Activated gamma-delta T cell (primary cell): ENCODE measurements at places on chromosomes 2 and 18.

GRCh38 chr2:3104261-3104660 is 273.4 kb downstream of the EIPR1 start:
- DNase-seq, result no peak

DNA sequence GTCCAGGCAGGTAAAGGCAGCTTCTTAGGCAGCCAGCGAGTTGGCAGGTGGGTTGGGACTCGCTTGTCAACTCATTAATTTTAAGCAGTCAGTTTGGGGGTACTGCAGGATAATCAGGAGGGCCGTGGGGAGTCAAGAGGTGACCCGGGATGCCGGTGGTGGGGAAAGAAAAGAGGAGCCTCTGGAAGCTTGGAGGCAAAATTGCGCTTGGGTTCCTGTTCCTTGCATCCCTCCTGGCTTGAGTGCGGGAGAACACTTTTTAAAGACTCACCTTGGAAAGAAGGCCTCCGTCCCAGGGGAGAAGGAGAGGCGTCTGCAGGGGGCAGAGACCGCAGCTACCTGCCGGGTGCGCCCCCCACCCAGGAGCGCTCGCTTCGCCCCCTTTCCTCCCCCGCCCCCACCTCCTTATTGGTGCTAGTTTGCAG is at the start of gene KCNJ3:
Gene KCNJ3 (plus strand): TSS at position 400 of the 425 bp plus-strand sequence. CDS start 81 bp downstream, outside the sequence.
- no peak for DNase-seq

GRCh38 chr2:169395821-169396374 is 33.6 kb upstream of the LRP2 start:
- no peak for DNase-seq

DNA sequence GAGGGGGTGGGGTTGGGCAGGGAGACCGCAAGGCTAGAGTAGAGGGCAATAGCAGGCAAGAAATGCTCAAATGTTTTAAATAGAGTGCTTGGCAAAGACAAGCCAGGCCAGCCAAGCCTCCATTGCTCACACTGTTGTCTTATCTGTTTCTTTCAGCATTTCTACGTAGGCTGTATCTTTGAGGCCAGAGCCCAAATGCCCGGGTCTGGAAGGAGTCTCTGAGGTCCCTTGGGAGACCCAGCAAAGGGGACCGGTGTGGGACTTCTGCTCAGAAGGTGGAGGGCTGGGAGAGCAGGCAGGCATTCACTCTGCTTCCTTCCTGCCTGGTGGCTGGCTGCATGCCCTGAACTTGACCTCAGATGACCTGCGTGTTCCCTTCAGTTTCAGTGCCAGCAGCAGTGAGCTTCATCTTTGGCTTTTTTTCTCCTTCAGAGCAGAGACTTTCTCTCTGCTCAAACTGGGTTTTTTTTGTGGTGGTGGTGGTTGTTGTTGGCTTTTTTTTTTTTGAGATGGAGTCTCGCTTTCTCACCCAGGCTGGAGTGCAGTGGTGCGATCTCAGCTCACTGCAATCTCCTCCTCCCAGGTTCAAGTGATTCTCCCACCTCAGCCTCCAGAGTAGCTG is 13.7 kb upstream of the TET3 start:
- no peak for DNase-seq

DNA sequence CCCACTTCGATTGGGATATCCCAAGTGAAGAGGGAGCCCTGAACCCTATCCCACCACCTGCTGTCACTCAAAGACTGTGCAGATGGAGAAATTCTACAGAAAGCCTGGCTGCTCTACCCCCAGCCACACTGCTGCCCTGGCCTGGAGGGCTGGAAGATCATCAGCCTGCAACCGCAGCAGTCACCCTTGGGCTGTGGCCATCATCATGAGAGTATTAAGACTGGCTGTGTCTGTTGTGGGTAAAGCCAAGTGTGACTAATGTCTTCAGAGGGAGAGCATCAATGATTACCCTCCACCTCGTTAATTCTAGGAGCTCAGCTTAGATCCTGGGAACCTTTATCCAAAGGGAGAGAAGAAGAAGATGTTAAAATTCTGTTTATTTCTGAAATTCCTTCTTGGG is 221.5 kb downstream of the TFCP2L1 start:
- DNase-seq, result no peak

DNA sequence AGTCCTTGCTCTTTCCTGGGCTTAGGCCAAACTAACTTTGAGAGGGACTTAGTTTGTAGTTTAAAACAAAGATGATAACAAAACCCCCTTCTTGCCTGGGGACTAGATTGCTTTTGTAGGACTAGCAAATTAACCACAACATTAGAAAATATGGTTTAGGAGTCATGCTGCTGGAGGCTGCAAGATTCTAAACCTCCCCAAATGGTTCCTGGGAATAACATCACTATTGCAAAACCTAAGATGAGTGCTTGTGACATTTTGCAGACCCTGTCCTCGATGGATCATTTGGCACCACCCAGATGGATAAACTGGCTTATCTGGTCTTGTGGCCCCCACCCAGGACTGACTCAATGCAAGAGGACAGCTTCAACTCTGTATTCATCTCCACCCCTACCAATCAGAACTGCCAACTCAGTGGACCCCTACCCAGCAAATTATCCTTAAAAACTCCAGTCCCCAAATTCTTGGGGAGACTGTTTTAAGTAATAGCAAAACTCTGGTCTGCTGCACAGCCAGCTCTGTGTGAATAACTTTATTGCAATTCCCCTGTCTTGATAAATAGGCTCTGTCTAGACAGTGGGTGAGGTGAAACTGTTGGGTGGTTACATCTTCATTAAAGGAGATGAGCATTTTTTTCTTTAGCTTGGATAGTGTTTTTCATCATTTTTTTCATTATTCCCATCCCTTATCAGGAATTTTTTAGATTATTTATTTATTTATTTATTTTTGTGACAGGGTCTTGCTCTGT is 58.9 kb downstream of the SPTBN1 start:
- DNase-seq, result no peak

DNA sequence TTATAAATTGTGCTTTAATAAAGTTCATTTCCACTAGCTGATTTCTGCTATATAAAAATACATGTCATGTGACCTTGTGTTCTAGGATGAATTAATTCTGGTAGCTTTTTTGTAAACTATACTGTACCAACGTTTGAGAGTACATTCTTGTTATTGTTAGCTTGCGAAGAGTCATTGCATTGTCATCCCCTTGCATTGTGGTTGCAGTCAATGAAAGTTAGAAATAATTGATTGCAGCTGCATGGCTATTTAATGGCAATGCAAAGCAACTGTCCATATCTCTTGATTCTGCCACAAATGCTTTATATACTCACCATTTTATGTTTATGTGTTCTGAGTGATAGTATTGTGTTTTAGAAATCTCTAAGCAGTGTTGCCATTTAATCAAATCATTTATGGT is 91.6 kb downstream of the ZNF407 start:
- no peak for DNase-seq

DNA sequence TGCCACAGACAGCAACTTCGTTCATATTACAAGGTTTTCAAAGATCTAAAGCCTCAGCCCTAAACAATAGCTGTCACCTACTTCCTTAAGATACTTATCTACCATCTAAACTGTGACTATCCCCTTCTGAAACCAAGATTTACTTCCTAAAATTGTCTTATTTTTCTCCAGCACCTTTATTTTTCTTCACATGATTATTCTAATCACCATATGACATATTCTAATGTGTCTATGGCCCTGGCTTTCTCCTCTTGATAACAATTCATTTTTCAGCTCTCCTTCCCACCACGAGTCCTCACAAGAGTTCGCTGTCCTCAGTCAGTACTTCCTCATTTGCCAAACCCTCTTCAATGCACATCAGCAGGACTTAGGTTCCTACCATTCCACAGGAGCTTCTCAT is 53.9 kb downstream of the RTTN start:
- no peak for DNase-seq

DNA sequence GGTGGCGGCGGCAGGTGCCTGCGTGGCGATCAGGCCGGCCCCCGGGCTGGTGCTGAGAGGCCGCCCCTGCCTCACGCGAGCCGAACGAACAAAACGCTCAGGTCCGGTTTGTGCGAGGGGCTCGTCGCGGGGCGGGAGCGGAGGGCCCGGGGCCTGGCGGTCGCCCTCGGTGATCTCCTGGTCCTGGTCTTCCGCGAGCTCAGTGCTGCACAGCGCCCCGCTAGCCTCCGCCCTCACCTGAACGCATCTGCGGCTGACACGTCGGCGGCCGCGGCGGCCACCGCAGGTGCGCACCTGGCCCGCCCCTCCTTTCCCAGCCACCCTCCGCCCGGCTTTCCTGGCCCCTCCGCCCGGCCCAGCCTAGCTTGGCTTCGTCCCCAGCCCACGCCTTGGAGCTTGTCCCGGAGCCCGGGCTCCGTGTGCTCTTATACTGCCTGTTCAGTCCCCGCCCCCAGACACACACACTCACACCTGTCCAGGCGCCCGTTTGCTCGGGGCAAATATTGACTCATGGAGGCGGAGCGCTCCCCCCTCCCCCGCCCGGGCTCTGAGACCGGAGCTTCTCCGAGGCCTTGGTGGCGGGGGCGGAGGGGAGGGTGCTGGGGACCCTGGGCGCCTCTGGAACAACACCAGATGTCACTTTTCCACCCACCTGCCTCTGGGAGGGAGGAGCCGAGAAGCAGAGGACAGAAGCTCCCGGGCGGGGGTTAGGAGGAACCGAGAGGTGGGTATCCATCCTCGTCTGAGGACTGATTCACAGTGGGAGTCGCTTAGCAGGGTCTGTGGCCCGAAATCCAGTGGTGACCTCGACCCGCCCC is 8.6 kb upstream of the CRYBA2 start:
- DNase-seq, result no peak

DNA sequence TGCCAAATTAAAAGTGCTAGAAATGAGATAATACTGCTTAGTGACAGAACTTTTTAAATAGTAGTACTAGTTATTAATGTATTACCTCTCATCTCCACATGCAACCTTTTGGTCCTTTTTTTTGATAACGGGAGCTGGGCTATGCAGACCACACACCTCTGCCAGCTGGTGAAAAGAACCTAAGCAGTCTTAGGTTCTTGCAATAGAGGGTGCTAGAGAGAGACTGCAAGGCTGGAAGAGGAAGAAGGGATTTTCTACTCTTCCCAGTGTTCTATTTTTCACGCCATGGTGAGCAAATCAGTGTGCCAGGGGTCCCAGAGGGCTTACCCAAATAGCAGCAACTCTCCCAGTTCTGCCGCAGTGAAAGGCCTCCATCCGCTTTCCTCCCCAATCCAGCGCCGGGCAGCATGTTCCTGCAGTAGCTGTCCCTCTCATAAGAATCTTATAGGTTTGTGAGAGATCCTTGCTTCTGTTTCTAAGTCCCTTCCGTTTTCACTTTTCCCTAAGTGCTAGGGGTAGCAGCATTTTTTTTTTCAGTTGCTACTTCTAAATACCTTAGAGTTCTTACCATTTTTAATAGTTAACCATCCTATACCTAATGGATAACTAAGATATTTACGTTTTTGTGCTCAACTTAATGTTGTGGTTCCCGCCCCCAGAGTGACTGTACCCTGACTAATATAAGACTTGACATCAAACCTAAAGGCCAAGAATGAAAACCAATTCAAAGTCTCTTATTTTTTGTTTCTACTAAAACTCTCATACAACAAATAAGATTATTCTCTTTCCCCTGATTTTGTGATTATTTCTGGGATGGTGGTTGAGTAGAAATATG is 69.4 kb upstream of the UBE2E3 start:
- no peak for DNase-seq

DNA sequence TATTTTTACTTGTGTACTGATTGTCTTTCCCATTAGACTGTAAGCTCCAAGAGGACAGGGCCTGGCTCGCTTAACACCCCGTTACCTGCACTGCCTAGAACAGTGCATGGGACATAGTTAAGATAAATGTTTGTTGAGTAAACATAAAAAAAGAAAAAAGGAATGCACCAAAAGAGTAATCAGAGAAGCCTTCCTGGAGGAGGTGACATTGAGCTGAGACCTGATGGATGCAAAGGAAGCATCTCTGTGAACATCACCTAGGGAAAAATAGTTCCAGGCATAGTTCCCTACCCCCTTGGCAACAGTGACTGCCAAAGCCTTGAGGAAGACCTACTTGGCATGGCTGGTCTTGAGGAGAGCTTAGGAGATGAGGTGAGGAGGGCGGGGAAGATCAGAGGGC is 924 bp upstream of the TFCP2L1 start:
- DNase-seq, result no peak

DNA sequence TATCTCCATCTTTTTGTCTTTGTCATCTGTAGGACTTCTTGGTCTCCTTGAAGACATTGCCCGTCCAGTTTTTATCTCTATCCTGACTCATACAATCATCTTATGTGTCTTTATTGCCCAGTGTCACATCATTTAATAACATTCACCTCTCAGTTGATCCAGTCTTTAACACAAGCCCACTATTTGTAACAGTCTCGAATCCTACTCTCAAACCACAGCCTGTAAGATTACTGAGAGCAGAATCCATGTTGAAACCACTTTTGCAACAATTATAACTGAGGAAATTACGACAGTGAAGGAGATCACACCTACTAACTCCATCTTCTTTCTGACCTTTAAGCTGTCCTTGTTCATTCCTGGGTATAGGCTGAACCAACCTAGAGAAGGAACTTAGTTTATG is 1206.0 kb upstream of the ZEB2 start:
- no peak for DNase-seq

DNA sequence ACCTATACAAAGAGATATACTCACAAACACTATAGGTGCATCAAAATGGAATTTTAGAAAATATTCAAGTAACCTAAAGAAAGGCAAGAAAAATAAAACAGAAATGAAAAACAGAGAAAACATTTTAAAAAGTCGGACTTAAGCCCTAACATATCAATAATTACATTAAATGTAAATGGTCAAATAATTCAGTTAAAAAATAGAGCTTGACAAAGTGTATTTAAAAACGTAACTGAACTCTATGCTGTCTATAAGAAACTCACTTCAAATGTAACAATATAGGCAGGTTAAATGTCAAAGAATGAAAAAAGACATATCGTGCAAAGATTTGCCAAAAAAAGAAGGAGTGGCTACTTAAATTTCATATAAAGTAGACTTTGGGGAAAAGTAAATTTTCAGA is 163.9 kb downstream of the ACOXL start:
- DNase-seq, result no peak

DNA sequence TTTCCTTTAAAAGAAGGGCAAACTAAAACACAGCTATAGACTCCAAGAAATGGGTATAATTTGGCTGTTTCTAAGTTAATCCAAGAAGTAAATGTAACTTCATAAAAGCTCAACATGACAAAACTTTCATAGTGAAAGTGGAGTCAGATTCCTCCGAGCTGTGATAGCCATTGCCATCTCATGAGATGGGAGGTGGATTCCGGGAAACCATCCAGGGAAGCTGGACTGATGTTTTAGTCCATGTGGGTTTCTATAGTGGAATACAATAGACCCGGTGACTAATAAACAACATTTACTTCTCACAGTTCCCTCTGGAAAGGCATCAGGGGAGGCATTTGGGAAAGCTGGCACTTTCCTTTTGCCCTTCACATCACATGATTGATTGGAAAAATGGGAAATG is 10.0 kb upstream of the LAPTM4A start:
- DNase-seq, result no peak

GRCh38 chr2:95001051-95001562 is 24.4 kb upstream of the MAL start:
- DNase-seq, result no peak

- no peak for DNase-seq
Measured at GRCh38 chr2:197904446-197904845, 100.1 kb downstream of the PLCL1 start.

GRCh38 chr2:27281442-27281841 is 787 bp upstream of the TRIM54 start:
- no peak for DNase-seq

- no peak for DNase-seq
Measured at GRCh38 chr18:9506046-9506792, 30.9 kb downstream of the RALBP1 start.

GRCh38 chr2:189265696-189266320 is 86.2 kb upstream of the COL5A2 start:
- DNase-seq, result no peak

- no peak for DNase-seq
Measured at GRCh38 chr2:88545118-88545517, 82.1 kb downstream of the EIF2AK3 start.

GRCh38 chr2:118340103-118340502 is 251.8 kb downstream of the INSIG2 start:
- no peak for DNase-seq
